ENCODE measurements at places on chromosomes 6 and 20.

GRCh38 chr20:37202267-37202943 is 23.1 kb upstream of the MROH8 start:
- DNase-seq, result peak; percentile 58

- no peak for DNase-seq
Measured at GRCh38 chr6:133889557-133890403, 867 bp downstream of the TCF21 start.

GRCh38 chr20:44720621-44720996 is 5.4 kb downstream of the CCN5 start:
- DNase-seq, result no peak

- no peak for DNase-seq
Measured at GRCh38 chr6:149259753-149260152, 57.8 kb upstream of the TAB2 start.

DNA sequence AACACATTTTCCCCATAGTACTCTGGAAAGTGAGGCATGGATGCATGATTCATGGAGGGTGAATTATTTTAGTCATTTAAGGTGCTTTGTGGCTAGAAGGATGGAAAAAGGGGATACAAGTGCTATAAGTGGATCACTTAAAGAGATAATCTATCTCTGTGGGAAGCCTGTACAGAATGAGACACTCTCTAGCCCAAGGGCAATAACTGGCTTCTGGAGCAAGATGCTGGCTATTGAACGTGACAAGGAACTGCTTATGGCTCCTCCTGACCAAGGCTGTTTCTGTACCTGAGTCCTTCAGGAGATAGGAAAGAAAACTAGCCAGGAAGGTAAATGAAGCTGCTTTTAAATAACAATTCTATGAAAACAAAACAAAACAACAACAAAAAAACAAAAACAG is 590.7 kb downstream of the EYS start:
- DNase-seq, result no peak

DNA sequence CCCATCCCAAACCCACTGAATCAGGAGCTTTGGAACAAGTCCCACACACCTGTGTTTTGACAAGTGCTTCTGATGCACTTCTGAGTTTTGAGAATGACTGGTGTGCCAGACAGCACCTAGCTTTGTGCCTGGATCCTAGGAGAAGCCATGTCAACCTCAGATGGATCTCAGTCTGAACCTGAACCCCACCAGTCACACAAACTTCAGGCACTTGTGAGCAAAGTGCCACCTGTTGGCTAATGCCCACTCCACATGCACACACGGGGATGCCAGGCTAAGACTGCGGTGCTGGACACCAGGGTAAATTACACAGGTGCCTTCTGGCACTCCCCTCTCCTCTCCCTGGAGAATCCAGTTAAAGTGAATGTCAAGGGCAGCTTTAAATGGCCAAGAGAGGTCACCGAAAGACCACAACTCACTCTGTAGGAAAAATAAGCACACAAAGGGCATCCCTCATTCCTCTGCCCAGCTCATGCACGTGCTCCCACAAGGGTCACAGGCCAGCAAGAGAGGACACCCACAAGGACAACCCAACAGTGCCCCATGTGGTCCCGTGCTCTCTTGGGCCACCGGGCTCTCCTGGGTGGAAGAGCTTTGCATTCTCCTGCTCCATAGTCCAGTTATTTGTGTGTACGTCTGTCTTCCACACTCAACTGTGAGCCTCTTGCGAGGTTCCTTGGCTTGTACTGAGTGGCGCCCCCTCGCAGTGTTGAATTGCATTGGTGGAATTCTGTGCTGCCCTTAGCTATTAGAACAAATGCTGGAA is 45.6 kb downstream of the TAF8 start:
- DNase-seq, result no peak
